ENCODE measurements at places on chromosomes 11 and 22.

- DNase-seq = no peak
These were observed 35.3 kb downstream of the GNB1L start for GRCh38 chr22:19819208-19819910.

GRCh38 chr11:2258501-2259465 lies 11.6 kb downstream of the ASCL2 start:
- no peak for DNase-seq

- no peak for DNase-seq
These were observed 785.4 kb upstream of the API5 start for GRCh38 chr11:42526426-42526825.

DNA sequence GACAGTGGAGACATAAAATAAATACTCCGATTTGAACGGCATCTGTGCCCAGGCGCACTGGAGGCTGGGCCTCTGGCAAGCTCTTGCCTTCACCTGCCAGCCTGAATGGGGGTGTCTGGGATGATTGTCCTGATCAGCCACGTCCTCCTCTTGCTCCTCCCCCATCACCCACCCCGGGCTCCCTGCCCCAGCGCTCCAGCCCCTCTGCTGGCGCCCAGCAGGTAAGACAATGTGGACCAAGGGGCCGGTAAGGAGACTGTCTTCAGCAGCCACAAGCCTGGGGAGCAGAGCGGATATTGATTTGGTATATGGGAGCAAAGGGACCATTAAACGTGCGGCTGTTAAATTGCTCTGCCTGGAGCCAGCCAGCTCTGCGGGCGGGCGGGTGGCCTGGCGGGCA lies 24.9 kb downstream of the WNT11 start:
- no peak for DNase-seq

DNA sequence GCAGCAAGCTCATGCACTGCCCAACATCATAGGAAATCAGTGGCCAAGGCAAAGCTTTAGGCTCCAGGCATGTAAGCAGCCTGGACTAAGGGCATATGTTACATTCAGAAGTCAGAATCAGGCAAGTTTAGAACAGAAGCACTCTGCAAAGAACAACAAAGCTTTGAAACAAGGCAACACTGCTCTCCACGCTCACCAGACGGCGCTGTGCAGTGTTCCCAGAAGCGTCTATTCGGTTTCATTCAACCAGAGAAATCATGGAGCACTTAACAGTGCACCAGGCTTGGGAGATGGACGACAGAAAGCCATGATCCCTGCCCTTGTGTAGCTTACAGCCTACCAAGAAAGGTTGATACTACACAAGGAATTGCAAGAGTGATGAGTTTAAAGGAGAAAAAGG lies 555.8 kb downstream of the BUD13 start:
- DNase-seq = no peak

DNA sequence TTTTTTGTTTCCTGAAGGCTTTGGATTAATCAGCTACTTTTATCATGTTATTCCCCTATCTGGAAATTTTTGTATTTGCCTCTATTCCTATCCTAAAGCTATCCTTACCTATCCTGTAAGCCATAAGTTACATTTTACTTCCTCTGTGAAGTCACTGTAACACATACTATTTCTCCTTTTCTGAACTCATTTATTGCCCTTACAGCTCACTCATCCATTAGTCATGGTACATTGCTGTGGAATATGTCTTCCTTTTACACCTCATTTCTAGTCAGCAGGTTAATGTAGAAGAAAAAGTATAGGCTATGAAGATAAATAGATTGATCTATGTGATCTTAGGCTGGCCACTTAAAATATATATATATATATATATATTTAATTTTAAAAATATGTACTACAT lies 28.0 kb downstream of the SWAP70 start:
- no peak for DNase-seq
